ENCODE measurements at places on chromosomes 7 and 10.

- no peak for DNase-seq
Measured at GRCh38 chr10:62185919-62186692, 82.5 kb downstream of the RTKN2 start.

- no peak for DNase-seq
Measured at GRCh38 chr10:43824934-43825333, 176.3 kb upstream of the ZNF32 start.

- no peak for DNase-seq
Measured at GRCh38 chr10:112741830-112742402, 208.1 kb upstream of the TCF7L2 start.

- no peak for DNase-seq
Measured at GRCh38 chr10:5147255-5147980, 37.5 kb downstream of the AKR1C8 start.

DNA sequence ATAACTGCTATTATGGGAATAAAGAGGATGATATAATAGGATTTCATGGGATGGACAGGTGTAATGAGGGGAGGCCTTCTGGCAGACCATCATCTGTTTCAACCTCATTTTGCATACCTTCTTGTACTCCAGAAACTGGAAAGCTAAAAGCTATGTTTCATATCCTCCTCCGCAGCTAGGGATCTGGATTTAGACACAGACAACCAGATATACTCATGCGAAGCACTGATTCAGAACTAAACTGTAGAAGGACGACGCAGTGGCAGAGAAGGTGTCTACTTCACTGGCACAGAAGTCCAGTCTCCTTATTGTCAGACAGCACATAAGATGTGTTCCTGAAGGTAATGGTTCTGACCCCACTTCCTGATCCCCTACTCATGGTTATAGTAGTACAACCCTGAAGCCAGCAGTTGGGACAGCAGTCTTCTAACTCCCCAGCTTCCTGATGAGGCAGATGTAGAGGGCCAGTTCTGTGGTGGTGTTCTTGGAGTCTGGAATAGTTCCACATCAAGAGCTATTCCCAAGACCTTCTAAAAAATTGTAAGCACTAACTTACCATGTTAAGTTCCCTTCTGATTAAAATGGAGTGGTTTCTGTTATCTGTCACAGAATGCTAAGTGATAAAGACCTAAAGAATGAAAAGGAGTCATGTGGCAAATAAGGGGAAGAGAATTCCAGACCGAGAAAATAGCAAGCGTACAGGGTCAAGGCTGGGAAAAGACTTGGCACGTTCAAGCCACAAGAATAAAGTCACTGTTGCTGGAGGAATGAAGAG is 550.3 kb downstream of the GRM8 start:
- DNase-seq, result no peak

- DNase-seq, result no peak
Measured at GRCh38 chr7:93981480-93981874, 22.7 kb downstream of the BET1 start.

DNA sequence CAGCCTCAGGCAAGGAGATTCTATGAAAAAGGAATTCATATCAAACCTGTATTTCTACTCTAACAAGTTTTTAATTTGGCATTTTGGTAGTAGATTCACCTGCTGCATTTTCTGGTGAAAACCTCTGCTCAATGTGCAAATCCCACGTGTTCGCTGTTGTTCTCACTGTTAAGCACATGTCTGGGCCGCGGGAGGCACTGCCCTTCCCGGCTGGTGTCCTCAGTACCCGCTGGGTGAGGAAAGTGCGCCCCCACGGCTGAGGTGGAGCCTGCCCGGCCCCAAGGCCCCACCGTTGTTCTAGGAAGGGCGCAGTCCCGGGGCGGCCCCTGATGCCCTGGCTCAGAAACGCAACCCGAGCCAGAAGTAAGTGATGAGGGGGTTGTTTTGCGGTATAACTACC is 193.4 kb upstream of the VWC2 start:
- no peak for DNase-seq

- DNase-seq, result no peak
Measured at GRCh38 chr7:116797612-116798011, 64.8 kb upstream of the CAPZA2 start.

DNA sequence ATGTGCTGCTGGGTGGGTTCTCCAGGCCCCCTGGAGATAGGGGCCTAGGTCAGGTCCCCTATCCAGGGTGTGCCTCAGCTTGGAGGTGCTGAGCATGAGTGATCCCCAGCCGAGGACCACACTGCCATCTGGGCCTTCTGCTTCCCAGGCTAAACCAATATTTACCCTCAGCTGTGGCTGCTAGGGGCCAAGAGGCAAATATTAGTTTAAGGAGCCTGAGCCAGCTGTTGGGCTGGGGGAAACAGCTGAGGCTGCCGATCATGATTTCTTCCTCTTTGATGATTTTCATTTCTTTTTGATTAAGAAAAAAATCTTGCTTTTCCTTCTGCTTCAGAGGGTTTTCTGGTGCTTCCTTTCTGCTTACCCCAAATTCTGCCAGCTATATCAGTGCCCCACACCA is 83.4 kb downstream of the NEURL1 start:
- DNase-seq, result no peak

GRCh38 chr10:7826971-7827370 is 8.7 kb downstream of the TAF3 start:
- DNase-seq, result no peak

DNA sequence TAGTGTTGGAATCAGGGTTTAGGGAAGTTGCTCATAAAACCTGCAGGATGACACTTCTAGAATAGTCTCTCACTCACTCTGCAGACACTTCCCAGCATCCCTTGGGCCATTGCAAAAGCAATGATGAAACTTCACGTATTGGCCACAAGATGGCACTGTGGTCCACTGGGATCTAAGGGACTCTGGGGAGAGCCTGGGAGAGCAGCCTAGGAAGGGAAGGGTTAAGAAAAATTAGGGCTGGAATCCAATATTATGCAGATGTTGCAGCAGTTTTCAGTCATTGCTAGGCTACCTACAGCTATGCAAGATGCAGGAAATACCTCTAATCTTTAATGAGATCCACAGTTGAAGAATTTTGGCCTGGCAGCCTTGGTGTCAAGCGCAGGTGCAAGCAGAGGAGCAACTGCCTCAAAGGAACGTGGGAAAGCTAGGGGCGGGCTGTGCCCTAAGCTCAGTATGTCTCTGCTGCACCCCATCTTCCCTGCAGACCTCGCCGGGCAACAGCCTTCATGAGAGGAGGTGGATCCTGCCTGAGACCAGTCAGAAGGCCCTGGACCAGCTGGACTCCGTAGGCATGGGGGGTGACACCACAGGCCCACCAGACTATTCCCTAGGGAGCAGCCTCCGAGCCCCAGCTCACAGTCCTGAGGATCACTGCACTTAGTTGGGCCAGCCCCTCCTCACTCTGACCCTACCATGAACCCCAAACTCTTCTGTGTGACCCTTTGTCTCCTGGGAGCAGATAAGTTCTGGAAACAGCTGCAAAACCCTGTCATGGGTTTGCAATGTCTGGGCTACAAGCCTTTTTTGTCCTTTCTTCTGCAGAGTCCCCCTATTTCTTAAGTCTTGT is 127.9 kb upstream of the PRSS58 start:
- no peak for DNase-seq
